ENCODE measurements at places on chromosomes 4 and X. TPM values are rescaled to one million over a fixed set of nuclear protein-coding genes. Genes with fewer than 3 reads are reported as not detected.

- DNase-seq = no peak
These were observed 27.7 kb downstream of the MAML3 start for GRCh38 chr4:140126261-140126660.

DNA sequence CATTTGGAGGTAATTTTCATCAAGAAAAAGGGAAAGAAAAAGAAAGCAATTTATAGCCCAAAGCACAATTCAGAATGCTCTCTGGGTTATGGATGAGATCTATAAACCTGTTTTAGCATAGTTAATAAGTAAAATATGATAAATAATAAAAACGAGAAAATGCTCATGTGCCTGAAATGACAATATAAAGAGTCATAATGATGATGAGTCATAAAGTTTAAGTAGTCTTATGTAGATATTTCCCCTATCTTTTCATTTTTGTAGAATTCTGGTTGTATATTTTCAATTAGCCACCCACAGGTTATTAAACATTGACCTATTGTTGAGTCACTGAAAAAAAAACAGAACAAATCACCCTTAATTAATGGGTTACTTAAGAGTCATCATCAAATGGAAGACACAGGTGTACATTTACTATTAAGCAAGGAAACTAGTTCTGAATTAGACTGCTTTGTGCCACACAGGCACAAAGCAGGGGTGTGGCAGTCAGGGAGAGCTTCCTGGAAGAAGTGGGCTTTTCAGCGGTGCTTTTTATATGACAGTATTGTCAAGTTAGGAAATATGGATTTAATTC lies 29.3 kb downstream of the BEND4 start:
- no peak for DNase-seq

- no peak for DNase-seq
These were observed 80.7 kb upstream of the GPM6B start for GRCh38 chrX:13897566-13897965.

- DNase-seq = no peak
These were observed 7.8 kb downstream of the YIPF6 start for GRCh38 chrX:68506649-68507048.

GRCh38 chr4:147157860-147158701 lies 212.4 kb upstream of the TTC29 start:
- no peak for DNase-seq

GRCh38 chr4:89595125-89595789 lies 241.7 kb downstream of the SNCA start:
- DNase-seq = no peak

DNA sequence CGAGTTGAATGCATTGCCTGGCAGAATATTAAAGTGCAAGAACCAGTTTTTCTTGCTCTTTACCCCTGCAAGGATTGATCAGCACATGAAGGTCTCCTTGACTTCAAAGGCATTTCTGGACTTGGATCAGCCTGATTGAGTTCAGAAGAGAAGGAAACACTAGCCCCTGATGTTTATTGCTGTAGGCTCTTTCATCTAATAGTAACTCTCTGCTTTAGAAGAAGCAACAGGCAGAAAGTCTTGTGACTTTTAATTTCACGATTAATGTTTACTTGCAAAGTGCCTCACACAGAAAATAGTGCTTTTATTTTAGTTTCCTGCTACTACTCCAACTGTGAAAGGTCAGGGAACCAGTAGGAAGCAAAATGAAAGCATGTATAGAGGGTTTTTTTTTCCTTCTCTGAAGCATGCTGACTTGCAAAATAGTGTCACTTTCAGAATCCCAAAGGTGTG lies 69.1 kb downstream of the PCDH7 start:
- no peak for DNase-seq

DNA sequence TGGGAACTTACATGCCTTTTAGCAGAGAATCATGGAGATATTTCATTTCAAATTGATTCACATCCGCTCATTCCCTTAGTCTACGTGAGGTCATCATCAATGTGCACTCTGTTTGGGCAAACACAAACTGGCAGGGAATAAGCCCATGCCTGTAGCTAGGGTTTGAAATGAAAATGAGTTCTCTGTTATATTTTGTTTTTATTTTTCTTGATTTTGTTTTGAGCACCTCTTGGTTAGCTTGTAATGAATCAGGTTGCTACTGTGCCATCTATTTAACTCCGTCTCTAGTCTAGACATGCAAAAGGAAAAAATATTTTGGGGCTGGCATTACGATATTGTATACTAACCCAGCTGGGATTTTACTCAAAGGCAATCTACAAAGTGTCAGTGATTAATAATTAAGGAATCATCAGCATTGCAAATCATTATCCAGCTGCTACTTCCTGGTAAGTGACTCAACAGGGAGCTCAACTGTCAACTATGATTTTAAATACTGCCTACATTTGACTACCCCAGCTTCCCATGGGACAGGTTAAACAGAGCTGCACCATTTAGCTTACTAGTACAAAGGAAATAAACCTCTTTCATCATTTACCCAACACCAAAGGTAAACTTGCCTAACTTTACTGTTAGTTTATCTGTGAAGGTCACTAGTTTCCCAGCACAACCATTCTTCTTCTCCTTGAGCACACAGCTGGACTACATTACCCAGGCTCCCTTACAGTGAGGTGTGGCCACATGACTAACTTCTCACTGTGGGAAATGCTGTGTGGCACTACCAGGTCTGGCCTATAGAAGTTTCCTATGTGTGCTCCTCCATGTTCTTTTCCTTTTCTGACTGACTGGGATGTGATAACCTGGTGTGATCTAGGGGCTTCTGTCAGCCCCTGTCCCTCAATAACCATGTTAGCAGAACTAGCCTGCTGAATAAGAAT lies 21.2 kb upstream of the TRPC5OS start:
- DNase-seq = peak; percentile 19

DNA sequence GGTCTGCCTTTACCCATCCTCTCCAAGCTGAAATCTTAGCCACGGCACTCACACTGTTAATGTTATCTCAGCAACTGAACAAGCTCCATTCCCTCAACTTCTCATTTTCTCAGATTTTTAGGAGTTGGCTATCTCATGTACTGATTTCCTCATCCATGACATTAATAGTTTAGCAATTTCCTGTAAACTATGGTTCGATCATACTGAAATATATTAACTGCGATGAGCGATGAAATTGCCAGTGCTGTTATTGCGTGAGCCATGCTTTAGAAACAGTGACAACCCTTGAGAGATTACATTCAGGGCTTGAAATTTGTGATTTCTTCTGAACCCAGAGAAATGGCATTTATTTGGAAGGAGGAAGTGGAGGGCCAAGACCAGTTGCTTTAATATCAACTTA lies 223.7 kb downstream of the GPAT3 start:
- DNase-seq = no peak

- no peak for DNase-seq
These were observed at the start of gene CSN2 for GRCh38 chr4:69965628-69966027. Gene CSN2 (minus strand): TSS chr4:69965728. CDS start chr4:69960995, 4,733 bp downstream.

GRCh38 chr4:94160774-94161173 lies 46.9 kb upstream of the SMARCAD1 start:
- no peak for DNase-seq

- DNase-seq = no peak
These were observed 155.6 kb downstream of the HNRNPD start for GRCh38 chr4:82217986-82218715.

DNA sequence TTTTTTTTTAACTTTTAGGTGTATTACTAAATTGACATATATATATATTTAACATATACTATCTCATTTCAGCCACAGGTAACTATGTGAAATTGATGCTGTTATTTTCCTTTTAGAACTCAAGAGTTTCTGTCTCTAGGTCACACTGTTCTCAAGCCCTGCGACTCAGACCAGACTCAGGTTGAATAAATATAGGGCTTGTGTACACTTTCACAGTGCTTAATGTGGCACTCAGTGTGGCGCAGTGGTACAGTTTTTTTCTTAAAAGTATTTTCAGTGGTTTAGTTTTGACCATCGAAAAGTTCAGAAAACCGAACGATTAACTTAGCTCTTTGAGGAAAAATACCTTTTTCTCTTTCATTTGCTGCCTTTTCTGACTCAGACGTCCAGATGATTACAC lies 24.7 kb downstream of the PACRGL start:
- no peak for DNase-seq

Gene KLKB1
- 0.17 TPM for total RNA-seq

Gene FMR1NB
- not detected for total RNA-seq

- DNase-seq = no peak
These were observed 18.4 kb downstream of the BEX4 start for GRCh38 chrX:103233263-103233662.

- no peak for DNase-seq
These were observed 42.2 kb downstream of the TBCK start for GRCh38 chr4:106273831-106274230.

DNA sequence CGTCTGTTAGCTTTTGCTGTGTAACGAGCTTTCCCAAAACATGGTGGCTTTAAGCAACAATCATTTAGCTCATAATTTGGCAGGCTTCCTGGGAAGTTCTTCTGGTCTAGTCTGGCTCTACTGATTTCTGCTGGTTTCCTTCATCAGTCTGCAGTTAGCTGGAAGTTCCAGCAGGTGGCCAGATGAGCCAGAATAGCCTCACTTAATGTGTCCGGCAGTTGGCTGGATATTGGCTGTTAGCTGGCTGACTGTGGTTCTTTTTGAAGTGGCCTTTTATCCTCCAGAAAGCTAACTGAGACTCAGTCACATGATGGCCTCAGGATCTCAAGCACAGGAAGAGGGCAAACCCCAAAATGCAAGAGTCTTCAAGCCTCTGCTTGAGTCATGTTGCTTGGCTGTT lies 34.9 kb downstream of the FTHL17 start:
- peak; percentile 56 for DNase-seq

Gene STK32B
- 13.2 TPM for total RNA-seq

Gene NAP1L2
- 19.0 TPM for total RNA-seq

GRCh38 chr4:177761692-177762091 lies 319.5 kb upstream of the AGA start:
- no peak for DNase-seq

Gene ENAM
- total RNA-seq = not detected
